Activated T-helper 2 cell treated with anti-CD3 and anti-CD28 coated beads, Interferon-gamma antibody, Interleukin-2, Interleukin-4, amounts not matched to agents 10 μg/mL and 5 μg/mL and 100 μg/mL, durations not matched to agents 14 hours and 24 hours and 36 hours (primary cell): ENCODE measurements at places on chromosomes 12 and 14.
A peak's percentile ranks its signal among the peaks of the same experiment; 100 is the strongest.

GRCh38 chr14:97178781-97179180, 381.6 kb downstream of the VRK1 start:
- no peak for DNase-seq

GRCh38 chr12:24948757-24949722, at the start of gene BCAT1:
Gene BCAT1 (minus strand): TSS chr12:24949101. CDS start chr12:24948932, 169 bp downstream.
- DNase-seq: peak; percentile 18

- no peak for DNase-seq
These were observed 97.1 kb upstream of the SRRM4 start for GRCh38 chr12:118884226-118884625.

GRCh38 chr12:15274561-15274967, 47.7 kb upstream of the PTPRO start:
- no peak for DNase-seq

DNA sequence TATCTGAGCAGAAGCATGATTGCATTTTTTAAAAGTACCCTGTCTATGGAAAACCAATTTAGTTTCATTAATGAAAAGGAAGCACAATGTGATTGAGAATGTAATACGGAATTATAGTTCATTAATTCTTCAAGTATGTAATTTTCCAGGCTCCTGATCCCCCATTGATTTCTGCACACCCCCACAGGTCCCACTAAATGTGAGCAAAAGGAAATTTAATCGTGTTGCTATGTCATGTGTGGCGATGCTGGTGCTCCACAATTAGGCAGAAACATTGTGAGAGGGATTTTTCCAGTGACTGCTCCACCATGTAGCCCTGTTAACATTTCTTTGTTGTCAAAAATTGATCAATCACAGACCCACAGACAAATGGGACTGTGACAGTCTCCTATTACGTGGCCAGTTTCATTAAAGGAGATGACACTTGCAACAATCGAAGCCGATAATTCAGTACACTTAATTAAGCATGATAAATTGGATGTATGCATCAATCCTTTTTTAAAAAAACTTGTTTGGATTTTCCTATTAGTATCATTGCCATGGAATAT, 306.0 kb downstream of the NELL2 start:
- DNase-seq: no peak

- DNase-seq: no peak
These were observed 41.8 kb upstream of the PPP2R5C start for GRCh38 chr14:101719708-101720107.

DNA sequence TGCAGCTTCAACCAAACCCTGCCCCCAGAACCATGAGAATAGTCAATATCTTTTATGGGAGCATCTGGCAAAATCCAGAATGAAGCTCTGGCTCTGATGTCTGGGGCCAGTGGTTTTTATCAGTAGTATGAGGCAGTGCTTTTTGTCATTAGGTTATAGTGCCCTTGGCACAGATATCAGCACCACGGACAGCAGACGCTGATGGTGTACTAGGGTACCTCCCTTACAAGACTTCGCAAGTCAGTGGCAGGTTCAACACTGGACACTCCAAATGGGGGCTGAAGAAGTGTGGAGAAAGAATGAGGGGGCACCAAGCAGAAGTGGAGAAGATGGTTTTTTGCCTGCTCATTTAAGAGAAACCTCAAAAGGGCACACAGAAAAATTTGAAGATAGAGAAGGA, 68.2 kb upstream of the E2F7 start:
- no peak for DNase-seq

DNA sequence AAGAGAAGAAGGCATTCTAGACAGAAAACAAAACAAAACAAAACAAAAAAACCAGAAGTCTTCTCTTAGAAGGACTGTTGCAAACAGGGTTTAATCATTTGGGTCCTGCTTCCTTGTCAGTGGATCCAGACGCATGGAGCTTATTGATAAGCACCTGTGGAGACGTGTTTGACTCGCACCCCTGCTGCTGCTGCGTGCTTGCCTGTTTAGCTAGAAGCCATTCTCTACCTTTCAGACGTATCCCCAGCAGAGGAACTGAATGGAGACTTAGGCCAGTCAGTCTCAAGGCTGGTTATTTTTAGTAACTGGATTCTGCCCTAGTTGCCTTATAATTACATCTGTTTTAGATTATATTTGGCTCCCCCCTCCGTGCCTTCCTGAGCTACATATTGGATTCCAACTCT, 186.1 kb upstream of the EEA1 start:
- DNase-seq: no peak
